ENCODE measurements at places on chromosomes 7 and 10.

DNA sequence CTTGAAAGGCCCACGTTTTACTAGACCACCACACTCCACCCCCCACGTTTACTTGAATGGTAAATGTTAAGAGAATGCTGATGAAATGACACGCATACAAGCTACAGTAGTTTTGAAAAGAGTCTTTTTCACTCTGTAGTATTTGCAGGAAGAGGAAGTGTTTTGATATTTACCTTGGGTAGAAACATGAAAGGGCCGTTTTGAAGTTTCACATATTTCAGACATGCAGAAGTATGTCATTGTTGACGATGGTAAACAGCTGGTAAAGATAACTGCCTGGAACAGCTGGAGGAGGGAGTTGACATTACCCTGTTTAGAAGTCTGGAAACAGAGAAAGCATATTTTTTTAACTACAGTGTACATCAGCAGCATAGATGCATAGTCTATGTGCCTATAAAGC, 160.7 kb downstream of the NXPH1 start:
- DNase-seq: no peak

- no peak for DNase-seq
Observed at GRCh38 chr7:54546081-54546985, 4.2 kb downstream of the VSTM2A start.

DNA sequence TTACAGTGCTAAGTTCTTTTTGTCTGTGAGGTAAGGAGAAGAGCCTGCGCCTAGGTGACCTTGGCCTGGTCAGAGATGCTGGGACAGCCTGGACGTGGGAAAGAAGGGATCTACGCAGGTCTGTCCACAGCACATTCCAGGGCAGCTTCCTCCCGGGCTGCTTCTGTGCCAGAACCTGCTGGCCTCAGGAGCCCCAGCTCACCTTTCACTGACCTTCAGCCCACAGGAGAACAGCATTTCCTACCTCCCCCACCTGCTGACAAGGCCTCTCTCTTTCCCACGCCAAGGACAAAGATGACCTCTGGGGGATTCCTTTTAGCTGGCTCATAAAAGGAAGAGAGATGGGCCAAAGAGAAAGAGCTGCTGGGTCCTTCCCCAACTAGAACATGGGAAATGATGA, 260.6 kb downstream of the KCNMA1 start:
- DNase-seq: peak; percentile 72

DNA sequence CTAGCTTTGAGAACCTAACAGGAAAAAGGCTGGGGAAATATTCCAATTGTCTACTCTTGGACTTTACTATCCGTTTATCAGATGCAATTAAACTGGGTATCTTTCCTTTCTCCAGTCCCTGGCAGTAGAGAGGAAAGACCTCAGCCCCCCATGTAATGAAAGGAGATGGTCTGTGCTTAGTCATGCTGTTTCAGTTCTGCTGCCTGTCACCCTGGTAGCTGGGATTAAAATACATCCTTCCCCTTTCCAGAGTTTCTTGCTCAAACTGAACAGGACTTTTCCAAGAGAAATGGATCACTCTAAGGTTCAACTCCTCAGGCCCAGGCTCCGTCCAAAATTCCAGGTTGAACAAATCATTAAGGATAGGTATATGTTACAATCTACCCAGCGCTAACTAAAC, 202.9 kb downstream of the PTEN start:
- no peak for DNase-seq

DNA sequence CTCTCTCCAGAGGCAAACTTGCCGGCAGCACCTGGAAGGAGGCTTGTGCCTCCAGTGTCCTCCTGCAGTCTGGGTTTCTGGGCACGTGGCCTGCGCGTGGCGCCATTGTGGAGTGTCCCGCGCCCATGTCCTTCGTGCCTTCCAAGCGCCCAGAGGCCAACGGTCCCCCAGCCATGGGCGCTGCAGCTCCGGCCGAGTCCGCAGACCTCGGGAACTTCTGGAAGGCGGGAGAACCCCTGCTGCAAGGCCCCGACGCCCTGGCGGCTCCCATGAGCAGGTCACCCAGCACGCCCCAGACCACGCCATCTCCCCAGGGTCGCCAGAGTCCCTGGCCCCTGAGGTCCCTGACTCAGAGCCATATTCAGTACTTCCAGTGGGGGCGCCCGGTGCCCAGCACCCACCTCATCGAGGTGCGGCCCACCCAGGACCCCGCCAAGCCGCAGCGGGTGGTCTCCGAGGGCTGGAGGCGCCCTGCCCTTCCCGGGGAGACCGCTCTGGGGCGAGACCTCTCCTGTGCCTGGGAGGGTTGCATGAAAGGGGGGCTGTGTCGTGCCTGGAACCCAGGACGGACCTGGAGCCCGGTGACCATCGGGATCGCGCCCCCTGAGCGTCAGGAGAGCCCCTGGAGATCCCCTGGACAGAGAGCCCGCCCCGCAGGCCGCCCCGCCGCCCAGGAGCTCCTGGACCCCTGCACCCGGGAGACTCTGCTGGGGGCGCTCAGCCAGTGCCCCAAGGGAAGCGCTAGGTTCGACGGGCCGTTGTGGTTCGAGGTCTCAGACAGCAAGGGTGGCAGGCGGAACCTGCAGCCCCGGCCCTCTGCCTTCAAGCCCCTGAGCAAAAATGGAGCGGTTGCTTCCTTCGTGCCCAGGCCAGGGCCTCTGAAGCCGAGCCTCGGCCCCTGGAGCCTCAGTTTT, at the start of gene POM121L12:
TSS of gene POM121L12 (plus strand) at position 135 of the 914 bp plus-strand sequence. CDS start at position 174, 39 bp downstream.
- no peak for DNase-seq

DNA sequence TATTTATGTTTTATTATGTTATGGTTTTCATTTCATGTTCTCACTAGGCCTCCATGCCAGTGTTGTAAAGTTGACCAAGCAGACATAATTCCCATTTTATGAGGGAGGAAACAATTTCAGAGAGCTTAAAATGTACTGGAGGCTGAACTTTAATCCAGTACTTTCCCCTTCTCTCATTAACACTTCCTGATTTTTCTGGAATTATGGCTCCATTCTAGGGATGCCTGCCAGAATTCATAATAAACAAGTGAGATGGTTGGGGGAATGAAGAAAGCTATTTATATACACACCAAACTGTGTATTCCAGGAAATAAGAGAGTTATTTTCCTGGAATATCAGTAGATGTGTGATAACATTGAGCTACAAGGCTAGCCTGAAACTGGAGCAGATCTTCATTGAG, 6.9 kb downstream of the TMEM236 start:
- DNase-seq: no peak

- no peak for DNase-seq
Observed at GRCh38 chr10:5461914-5462840, 37.2 kb downstream of the CALML5 start.

DNA sequence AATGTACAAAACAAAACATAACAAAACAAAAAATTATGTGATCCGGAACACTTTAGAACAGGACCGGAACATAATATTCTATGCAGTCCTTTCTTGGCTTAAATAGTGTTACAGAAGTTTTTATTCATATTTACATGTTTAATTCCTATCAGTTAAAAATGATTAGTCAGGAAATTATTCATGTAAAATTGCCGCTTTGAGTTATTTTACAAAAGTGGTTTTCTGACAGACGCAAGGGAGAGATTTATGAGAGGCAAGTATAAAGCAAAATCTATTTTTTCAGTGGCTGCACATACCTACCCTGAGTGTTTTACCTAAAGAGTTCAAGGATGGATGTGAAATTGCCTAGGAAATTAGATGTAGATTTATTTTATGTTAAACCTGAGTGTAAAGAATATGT, 230.7 kb upstream of the DKK1 start:
- DNase-seq: no peak

- no peak for DNase-seq
Observed at GRCh38 chr10:97058521-97058920, 127.2 kb downstream of the SLIT1 start.

- no peak for DNase-seq
Observed at GRCh38 chr10:59179068-59179467, 2.6 kb downstream of the PHYHIPL start.

DNA sequence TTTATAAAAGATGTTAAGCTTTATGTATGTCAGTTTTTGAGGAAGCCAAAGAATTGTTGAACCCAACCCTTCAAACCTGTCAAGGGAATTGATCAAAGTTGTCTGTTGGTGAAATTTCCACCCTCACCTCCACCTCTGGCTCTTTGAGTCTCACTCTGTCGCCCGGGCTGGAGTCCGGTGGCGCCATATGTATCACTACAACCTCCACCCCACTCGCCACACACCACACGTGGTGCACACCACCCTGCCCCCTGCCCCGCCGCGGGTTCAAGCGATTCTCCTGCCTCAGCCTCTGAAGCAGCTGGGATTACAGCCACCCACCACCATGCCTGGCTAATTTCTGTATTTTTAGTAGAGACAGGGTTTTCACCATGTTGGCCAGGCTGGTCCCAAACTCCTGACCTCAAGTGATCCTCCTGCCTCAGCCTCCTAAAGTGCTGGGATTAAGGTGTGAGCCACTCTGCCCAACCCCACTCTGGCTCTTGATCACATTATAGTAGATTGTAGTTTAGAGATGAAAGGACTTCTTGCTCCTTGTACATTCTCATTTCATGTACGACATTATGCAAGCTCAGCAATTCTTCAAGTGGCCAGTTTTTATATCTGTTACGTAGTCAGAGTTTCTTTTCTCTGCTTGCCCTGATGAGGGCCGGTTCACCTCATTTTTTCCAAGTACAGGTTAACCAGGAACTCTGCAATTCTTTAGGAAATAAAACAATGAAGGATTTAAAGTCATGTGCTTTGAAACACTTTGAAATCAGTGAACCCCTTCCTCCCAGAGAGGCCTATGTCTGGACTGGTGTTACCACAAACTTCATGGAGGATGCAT, 7.0 kb downstream of the BAMBI start:
- DNase-seq: no peak
